ENCODE measurements at places on chromosomes 4 and X. TPM values are rescaled to one million over a fixed set of nuclear protein-coding genes. Genes with fewer than 3 reads are reported as not detected.

The PNMA6F gene
- not detected for total RNA-seq

The CT45A7 gene
- total RNA-seq = not detected

The ZNF157 gene
- not detected for total RNA-seq

The SASH3 gene
- total RNA-seq = not detected

The TEC gene
- 1.6 TPM for total RNA-seq

The F11 gene
- total RNA-seq = not detected

The ARMCX5 gene
- total RNA-seq = 15.6 TPM

The GLRA3 gene
- total RNA-seq = not detected

The CASP3 gene
- 26.6 TPM for total RNA-seq

The IGFBP7 gene
- 4.5 TPM for total RNA-seq

The SOD3 gene
- total RNA-seq = 1.6 TPM

The KCTD8 gene
- total RNA-seq = 0.20 TPM

The NAT8L gene
- total RNA-seq = under 0.01 TPM

The RBBP7 gene
- 129 TPM for total RNA-seq

The CENPVL2 gene
- under 0.01 TPM for total RNA-seq

The MAGEA1 gene
- not detected for total RNA-seq

The GRK4 gene
- total RNA-seq = 5.7 TPM

Data from subcutaneous preadipocyte (primary cell).